ENCODE measurements at places on chromosomes 12 and 14.
A peak's percentile ranks its signal among the peaks of the same experiment; 100 is the strongest.

DNA sequence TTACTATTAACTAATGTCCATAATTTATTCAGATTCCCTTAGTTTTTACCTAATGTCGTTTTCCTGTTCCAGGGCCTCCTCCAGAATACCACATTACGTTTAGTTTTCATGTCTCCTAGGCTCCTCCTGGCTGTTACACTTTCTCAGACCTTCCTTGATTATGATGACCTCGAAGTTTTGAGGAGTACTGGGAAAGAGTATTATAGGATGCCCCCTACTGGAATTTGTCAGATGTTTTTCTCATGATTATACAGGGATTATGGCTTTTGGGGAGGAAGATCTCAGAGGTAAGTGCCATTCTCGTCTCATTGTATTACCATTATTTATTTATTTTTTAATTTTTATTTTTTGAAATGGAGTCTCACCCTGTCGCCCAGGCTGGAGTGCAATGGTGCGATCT, 17.7 kb upstream of the C1S start:
- DNase-seq: no peak

DNA sequence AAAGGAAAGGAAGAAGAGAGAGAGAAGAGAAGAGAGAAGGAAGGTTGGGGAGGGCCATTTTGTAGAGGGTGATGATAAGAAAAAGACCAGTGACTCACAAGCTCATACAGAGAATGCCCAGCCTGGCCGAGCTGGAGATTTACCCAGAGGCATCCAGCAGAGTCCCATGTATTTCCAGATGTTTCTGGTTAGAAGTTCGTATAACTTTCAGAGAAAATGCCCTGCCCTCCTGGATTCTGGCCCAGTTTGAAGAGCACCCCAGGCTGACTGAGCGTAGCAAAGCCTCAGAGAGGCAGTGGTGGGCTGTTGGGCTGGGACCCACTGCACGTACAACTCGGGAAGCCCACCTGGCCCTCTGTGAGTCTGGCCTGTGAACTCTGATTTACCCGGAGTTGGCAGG, 221.8 kb downstream of the SLC41A2 start:
- DNase-seq: no peak

- no peak for DNase-seq
These were observed 45.9 kb upstream of the SLC6A13 start for GRCh38 chr12:308511-308910.

DNA sequence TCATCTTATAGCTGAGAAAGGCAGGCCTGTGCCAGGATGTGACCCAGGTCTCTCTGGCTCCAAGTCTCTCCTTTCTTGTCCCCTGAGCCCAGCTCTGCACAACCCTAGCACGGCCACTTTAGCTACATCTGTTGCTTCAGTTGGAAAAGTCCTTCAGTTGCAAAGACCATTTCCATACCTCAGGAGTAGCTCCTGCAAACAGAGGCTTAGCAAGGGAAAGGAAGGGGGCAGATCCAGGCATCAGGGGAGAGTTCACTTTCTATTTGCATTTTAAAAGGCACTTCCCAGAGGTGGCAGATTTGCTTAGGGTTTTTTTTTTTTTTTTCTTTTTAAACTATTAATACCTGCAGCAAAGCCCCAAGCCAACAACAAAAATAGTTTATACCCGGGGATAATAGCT, 3.0 kb upstream of the PITPNM2 start:
- DNase-seq: no peak

GRCh38 chr14:90820958-90821357, 4.7 kb upstream of the TTC7B start:
- peak; percentile 48 for DNase-seq

GRCh38 chr12:91887957-91888356, 257.7 kb downstream of the BTG1 start:
- DNase-seq: no peak

- DNase-seq: no peak
These were observed 117.0 kb downstream of the PRKD1 start for GRCh38 chr14:29810682-29811081.

DNA sequence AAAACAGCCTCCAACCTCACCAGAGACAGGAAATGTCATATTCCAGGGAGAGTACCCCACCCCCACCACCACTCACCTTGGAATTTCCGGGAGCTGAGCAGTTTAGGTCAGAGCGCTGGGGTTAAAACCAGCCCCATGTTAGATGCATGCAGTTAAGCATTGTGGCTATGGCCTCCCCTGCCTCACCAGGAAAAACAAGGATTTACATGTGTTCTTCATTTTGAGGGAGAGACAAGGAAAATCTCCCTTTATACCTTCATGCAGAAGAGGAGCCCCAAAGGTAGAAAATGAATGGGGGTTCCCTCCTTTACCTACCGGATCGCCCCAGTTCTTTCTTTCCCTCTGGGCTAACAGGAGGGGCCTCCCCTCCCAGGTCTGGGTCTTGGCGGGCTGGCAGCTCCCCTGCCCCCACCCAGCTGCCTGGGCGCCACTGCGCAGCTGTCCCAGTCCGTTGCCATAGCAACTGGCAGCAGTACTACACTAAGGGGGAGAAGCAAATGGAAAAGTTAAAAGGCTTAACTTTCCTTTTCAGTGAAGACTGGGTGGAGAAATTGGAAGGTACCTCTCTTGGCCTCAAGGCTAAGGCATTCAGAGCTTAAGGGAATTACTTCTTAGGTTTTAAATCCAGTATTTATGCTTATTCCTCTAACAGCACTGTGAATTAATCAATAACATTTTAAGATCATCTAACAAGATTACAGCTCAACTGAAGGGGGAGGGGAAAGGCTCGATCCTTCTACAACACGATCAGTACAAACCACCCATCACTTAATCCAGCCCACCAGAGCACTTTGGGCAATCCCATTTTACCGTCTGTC, 20.5 kb downstream of the CBX5 start:
- no peak for DNase-seq

DNA sequence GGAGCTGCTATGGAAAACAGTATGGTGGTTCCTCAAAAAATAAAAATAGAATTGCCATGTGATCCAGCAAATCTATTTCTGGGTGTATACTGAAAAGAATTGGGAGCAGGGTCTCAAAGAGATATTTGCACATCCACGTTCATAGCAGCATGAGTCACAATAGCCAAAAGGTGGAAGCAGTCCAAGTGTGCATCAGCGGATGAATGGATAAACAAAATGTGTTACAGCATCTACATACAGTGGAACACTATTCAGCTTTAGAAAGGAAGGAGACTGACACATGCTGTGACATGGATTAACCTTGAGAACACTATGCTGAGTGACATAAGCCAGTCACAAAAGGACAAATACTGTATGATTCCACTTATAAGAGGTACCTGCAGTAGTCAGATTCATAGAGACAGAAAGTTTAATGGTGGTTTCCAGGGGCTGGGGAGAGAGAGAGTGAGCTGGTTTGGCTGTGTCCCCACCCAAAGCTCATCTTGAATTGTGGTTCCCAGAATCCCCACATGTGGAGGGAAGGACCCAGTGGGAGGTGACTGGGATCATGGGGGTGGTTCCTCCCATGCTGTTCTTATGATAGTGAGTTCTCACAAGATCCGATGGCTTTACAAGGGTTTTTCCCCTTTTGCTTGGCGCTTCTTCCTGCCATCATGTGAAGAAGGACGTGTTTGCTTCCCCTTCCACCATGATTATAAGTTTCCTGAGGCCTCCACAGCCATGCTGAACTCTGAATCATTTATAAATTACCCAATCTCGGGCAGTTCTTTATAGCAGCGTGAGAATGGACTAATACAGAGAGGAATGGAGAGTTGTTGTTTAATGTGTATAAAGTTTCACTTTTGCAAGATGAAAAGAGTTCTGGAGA, 17.6 kb upstream of the TBC1D30 start:
- DNase-seq: no peak

DNA sequence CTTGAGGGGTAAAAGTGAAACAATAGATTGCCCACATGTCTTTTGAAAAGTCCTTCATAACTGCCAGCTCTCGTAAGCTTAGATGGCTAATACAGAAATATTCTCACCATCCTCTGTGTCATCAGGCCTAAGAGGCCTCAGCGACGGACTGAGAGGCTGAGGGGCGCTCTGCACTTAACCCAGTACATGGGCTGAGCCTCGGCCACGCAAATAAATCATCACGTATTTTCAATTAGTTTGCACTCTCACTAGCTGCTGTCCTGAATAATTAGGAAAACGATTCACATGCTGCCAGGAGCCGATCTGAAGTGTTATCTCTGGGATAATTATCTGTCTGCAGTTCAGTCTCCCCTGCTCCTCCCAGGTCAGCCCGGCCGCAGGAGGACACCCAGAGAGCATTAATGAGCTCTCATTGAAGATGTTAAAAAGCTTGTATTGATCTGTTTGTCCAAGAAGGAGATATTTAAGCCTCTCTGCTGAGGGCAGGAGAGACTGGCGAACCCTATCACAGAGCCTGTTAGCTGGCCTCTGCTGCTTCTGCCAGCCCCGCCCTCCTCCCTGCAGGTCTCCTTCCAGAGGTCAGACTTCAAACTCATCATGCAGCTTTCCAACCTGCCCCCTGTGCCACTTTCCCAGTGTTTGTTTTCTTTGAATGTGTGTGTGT, 1051.3 kb downstream of the VRK1 start:
- DNase-seq: no peak

GRCh38 chr12:41436076-41436475, 248.0 kb downstream of the PDZRN4 start:
- DNase-seq: no peak

GRCh38 chr12:54051874-54052437, 1.7 kb upstream of the HOXC4 start:
- no peak for DNase-seq

- DNase-seq: no peak
These were observed 54.2 kb downstream of the SIX6 start for GRCh38 chr14:60563113-60563512.

DNA sequence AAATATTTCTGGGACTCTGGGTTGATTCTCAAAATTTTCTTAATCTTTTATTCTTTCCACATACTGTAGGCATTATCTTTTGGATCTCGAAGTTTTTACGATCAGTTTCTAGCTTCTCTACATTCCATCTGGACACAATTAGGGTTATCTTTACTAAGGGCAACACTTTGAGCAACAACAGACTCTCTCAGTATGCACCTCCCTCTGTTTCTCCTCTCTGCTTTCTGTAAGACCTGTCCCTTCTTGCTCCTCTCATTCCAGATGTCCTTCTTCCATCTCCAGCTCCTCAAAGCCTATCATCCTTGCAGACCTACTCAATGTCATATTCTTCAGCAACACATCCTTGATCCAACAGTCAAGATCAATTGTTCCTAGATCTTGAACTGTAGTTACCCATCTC, 457.0 kb downstream of the SLC6A15 start:
- no peak for DNase-seq

DNA sequence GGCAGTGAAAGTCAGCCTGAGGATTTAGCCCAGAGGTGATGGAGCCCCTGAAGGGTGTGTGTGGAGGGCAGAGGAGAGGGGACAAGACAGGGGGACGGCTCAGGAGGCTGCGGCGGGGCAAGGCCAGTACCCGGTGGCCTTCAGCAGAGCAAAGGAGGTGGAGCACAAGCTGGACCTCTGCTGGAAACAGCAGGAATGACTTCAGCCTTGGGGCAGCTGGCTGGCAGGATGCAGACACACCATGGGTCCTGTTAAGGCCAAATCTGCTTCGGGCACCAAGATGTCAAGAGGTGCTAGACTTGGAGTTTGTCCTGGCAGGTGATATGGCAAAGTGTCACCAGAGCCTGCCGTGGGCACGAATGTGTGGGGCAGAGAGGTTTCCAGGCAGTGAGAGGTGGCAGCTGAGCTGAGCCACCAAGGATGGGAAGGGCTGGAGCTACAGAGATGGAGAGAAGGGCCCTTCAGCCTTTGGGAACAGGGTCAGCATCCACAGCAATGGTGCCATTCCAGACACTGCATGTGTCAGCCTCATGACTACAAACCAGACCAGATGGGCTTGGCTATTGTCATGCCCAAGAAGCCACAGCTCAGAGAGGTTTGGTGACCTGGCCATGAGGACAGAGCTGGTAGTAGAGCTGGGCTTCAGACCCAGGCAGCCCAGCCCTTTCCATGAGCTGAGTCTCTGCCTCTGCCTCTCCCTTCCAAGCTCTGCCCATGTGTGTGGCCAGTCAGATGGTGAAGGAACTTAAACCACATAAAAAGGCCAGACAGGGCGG, 91.9 kb downstream of the LGMN start:
- no peak for DNase-seq

GRCh38 chr12:68967046-68967445, 34.1 kb upstream of the CPM start:
- DNase-seq: no peak

All from stimulated activated CD8-positive, alpha-beta memory T cell treated with anti-CD3 and anti-CD28 coated beads, Interleukin-7, amount 100 ng/mL, for 1 hour (primary cell).